Activated naive CD4-positive, alpha-beta T cell treated with anti-CD3 and anti-CD28 coated beads, Interleukin-2, amount 50 U/mL, for 16 hours (primary cell): ENCODE measurements at places on chromosomes 11 and 22.

GRCh38 chr11:114129699-114130098 lies 70.2 kb downstream of the ZBTB16 start:
- no peak for DNase-seq

DNA sequence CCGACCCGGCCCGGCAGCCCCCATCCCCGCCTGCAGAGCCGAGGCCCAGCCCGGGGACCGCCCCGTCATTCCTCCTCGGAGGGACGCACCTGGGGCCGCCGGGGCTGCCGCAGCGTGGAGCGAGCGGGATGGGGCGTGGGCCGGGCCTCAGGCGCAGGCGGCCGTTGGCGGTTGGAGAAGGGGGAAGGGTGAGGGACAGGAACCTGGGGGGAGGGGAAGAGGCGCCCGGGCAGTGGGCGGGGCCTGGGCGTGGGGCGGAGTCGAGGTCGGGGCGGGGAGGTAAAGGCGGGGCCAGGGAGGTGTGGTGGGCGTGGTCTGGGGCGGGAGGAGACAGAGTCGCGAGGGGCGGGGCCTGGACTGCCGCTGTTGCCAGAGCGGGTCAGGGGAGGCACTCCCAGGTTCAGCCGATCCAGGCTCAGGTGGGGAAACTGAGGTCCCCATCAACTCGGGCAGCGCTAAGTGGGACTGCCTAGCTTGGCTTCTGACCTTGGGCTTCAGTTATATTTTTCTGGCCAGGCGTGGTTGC lies at the start of gene TESMIN:
TESMIN (minus strand) TSS at position 190 of the 526 bp plus-strand sequence. CDS start 860 bp downstream, outside the sequence.
- peak; percentile 89 for DNase-seq

- no peak for DNase-seq
These were observed 10.2 kb downstream of the RAPSN start for GRCh38 chr11:47438721-47439120.

DNA sequence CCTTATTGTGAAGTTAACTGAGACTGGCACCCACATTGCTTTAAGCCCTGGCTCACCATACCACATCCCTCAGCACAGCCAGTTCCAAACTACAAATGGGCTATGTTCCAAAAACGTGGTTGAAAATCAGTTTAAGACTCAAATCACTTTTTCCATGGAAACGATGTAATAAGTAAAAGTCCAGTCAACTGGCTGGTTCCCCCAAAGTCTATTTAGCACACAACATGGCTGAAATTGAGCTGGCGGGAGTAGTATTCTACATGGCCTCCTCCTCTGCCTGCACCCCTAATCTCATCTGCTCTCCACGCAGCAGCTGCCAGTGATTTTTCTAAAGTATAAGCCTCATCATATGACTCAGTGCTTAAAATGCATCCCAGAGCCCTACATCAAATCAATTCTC lies 40.9 kb upstream of the BIRC3 start:
- no peak for DNase-seq

- DNase-seq = no peak
These were observed 19.7 kb downstream of the PARVG start for GRCh38 chr22:44200451-44200850.

DNA sequence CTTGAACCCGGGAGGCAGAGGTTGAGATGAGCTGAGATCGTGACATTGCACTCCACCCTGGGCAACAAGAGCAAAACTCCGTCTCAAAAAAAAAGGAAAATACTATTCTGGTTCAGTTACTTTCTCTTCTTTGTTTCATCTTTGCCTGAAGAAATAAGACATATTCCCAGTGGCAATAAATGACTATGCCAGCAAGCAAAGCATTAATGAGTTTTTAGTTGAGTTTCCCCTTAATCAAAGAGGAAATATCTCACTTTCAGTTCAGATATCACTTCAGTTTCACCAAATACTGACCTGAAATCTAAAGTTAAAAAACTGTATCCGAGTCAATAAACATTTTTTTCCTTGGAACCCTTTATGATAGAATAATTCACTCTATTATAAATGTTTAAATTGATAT lies 10.4 kb downstream of the PISD start:
- DNase-seq = no peak

- no peak for DNase-seq
These were observed 175.6 kb upstream of the LUZP2 start for GRCh38 chr11:24321229-24321628.

- no peak for DNase-seq
These were observed 14.2 kb downstream of the SHISAL1 start for GRCh38 chr22:44298406-44299091.

- DNase-seq = no peak
These were observed 130.9 kb upstream of the HSD17B12 start for GRCh38 chr11:43549624-43550023.

DNA sequence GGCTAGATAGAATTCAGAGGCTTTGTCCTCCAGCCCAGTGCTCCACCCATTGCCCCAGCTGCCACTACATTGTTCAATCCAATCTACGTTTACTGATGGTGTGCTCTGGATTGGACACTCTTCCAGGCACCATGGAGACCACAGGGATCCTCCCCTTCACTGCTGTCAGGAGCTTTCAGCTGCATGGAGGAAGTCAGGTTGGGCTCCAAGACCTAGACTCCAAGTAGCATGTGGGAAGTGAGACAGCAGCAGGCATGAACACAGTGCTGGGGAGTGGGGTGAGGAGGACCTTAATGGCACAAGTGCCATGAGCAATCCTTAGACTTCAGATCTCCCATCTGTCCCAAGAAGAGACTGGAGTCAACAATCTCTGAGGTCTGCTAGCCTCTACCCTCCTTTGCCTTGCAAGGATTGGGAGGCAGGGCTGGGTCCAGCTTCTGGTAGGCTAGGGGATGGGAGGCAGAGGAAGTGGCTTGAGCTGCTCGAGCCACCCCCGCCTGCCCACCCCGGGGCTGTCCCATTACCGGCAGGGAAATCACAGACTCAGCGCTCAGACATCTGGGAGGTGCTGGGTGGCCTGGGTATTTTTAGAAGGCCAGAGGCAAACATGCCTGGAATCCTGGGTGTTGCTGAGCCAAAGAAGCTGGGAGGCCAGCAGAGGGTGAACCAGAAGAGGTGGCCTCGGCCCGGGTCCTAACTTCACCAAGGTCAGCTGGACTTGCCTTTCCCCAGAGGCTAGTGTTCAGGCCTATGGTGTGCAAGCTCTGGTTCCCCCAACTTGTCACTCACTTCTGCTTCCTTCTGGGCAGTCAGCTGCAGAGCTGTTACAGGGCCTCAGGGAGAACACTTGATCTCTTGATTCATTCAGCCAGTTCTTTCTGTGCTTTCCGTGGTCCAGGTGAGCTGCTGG lies 15.2 kb upstream of the FCHSD2 start:
- DNase-seq = no peak

DNA sequence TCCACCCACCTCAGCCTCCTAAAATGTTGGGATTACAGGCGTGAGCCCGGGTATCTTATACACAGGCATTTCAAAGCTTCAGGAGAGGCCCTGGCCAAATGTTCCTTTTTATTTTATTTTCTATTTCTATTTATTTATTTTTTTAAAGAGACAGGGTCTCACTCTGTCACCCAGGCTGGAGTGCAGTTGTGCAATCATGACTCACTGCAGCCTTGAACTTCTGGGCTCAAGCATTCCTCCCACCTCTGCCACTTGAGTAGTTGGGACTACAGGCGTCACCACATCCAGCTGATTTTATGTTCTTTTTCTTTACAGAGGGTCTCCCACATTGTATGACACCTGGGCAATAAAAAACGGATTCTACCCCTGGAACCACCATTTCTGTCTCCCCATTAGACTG lies 71.2 kb downstream of the FBXO7 start:
- no peak for DNase-seq

DNA sequence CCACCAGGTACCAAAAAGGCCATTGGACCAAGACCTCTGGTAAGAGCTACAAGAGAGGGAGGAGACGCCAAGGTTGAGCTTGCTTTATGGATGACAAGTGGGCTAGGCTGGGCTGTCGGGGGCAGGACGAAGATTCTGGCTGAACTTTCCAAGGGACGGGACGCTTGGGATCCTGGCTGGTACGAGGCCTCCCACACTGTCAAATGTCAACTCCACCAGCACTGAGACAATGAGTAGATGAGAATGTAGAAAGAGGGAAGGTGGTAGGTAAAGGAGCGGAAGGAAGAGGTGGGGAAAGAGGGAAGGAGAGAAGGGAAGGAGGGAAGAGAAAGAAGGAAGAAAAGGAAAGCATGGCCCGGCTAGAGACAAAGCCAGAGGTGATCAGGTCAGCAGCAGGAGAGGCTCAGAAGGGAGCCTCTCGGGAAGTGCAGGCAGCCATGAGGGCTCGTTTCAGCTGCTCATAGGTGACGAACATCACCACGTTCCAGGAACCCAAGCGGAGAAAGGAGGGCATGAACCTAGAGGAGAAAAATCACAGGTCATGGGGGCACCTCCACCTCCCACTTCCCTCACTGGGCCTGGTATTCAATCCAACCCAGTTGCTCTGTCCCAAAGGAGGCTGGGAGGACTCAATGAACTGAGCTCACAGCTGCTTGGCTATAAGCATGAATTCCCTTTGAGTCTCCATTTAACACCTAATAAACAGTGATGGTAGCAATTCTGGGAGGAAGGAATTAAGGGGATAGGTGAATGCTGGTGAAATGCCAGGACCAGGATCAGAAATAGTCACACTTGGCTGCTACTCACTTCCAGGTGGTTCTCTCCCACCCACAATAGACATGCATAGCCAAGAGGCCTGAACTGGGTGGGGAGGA lies 7.8 kb downstream of the UCP2 start:
- no peak for DNase-seq

DNA sequence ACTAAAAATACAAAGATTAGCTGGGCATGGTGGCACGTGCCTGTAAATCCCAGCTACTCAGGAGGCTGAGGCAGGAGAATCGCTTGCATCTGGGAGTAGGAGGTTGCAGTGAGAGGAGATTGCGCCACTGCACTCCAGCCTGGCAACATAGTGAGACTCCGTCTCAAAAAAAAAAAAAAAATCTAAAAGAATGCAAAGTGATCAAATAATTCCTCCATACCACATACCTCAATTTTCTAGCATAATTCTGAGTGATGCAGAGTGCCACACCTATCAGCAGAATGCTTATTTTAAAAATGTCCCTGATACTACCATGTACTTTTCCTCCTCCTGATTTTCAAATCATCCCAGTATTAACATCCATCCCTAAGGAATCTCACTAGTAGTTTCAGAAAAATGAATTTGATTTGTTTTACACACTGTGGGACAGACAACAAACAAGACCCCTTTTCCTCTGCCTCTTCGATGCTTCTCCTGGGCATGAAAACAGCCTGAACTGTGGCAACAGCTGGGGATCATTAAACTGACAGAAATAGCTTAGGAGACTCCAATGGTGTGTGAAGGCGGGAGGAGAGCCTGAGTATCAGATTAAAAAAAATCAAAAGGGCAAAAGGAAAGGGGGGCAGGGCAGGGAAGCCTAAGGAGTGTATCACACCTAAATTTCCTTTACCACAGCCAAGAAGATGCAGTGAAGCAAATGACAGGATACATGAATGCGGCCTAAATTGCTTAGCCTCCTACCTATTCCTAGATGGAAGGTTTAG lies 114.7 kb downstream of the SGSM3 start:
- no peak for DNase-seq

GRCh38 chr11:14148653-14149273 lies 186.2 kb downstream of the SPON1 start:
- no peak for DNase-seq

GRCh38 chr22:46436595-46437175 lies 100.7 kb downstream of the CELSR1 start:
- DNase-seq = no peak

DNA sequence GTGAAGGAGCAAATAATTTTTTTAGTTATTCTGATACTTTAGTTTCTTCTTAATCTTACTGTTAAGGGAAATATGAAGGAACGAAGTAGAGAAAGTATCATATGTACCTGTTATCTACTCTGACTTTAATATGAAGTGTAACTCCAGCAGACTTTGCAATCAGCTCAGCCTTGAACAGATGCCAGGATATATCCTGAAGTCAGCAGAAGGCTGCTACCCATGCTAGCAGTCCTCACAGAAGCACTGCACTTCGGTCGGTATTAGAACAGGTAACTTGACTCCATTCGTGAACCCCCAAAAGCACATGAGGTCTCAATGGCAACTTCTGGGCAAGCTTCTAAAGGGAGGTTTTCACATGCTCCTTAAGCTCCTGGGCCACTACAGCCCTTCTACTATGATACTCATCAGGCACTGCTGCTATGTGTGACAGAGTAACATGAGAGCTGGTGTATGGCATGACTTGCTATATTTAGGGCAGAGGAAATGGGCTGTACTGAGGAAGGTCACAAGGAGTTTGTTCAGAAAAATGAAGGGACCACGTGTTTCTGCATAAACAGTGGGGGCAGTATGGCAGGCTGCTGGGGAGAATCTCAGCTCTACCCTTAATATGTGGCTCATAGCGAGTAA lies 344.1 kb downstream of the SOX6 start:
- no peak for DNase-seq

- no peak for DNase-seq
These were observed 31.7 kb downstream of the PGM2L1 start for GRCh38 chr11:74366576-74366975.

DNA sequence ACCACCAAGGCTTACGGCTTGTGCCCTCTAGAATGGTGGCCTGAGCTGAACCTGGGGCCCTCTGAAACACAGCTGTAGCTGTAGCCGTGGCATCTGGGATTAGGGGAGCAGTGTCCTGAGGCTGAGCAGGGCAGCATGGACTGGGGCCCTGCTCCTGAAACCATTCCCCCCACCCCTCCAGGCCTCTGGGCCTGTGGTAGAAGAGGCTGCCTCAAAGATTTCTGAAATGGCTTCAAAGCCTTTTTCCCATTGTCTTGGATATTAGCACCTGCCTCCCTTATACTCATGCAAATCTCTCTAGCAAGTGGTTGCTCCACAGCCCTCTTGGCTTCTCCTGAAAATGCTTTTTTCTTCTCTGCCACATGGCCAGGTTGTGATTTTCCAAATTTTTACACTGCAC lies 106.9 kb downstream of the CTNND1 start:
- DNase-seq = no peak

- no peak for DNase-seq
These were observed 159.9 kb downstream of the CCDC34 start for GRCh38 chr11:27203077-27203647.

GRCh38 chr11:33941637-33942160 lies 49.8 kb upstream of the LMO2 start:
- DNase-seq = no peak

DNA sequence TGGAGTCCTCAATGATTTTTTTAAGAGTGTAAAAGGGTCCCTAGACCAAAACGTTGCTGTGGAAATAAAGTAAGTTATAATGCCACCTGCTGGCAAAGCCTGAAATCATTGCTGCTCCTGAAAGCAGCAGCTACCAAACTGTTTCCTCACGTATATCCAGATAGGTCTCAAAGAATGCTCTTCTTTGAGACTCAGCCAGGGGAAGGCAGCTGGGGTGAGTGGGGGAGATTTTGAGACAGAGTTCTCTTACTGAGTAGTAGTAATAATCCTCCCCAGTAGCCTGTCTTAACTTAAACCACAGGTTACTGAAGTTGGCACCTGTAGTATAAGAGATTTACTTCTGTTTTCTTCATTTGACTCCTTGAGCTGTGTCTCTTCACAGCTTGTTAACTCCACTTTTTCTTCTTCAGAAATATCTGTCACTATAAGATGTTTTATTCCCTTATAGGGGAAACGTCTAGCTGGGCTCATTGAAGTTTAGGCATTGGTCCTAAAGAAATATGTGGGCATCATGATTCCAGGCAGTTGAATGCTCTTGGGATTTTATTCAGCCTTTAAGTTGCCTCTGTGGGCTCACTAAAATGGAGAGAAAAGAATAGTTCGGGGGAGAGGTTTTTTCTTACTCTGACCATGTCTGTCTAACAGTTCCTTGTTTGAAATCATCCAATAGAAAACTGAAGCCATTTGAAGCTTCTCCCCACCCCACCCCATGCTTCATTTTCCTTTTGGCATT lies 77.9 kb downstream of the BTBD10 start:
- peak; percentile 16 for DNase-seq
